ENCODE measurements at places on chromosomes 7 and 10.

GRCh38 chr10:19964625-19965024, 148.4 kb downstream of the PLXDC2 start:
- no peak for DNase-seq

GRCh38 chr10:44437840-44438511, 53.1 kb upstream of the CXCL12 start:
- DNase-seq: no peak

DNA sequence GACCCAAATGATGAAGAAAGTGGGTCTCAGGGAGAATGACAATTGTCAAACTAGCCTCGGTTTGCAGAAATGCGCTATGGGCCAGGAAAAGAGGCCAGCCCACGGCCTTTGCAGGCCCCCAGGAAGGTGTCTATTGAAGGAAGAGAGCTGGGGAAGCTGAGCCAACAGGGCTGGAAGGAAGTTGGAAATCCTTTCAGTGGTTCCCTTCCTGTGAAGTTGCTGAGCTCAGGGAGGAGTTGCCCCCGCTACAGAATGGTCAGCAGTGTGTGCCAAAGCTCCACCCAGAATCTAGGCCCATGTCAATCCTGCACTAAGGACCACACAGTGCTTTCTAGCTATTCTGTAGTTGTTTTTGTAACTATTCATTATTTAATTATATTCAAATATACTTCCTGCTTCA, 91.6 kb upstream of the ANLN start:
- no peak for DNase-seq

DNA sequence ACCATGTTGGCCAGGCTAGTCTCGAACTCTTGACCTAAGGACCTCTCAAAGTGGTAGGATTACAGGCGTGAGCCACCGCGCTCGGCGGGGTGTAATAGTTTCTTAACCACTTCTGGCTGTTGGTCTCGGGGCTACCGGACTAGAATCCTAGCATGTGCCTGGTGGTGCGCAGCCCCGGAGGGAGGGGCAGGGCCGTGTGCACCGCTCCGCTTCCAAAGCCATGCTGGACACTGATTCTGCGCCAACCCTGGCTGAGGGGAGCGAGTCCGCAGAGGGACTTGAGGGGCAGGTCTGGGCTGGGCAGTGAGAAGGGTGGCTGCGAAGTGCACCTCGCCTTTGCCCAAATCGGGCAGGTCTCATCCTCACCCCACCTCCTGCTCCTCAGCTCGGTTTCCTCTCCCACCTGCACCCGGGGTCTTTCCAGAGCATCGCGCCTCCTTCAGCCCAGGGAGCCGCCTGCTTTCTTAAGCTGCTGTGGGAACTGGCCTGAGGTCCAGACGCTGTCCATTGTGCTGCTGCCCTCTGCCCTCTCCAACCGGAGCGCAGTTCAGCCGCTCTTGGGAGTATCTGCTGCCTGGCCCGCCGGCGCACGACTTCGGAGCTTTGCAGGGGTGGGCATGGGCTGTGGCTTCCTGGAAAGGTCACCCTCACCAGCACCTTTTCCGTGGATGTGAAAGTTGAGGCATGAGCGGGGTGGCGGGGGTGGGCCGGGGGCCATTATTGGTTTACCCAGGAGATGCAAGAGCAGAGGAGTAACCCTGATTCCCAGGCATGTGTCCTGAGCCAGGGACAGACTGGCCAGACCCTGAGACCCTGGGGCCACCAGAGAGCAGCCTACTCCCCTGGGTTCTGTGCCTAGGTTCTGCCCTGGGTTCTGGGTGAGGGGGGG, 422.6 kb upstream of the NUPR2 start:
- DNase-seq: no peak

- no peak for DNase-seq
Measured at GRCh38 chr10:29397221-29397620, 108.4 kb downstream of the LYZL1 start.

DNA sequence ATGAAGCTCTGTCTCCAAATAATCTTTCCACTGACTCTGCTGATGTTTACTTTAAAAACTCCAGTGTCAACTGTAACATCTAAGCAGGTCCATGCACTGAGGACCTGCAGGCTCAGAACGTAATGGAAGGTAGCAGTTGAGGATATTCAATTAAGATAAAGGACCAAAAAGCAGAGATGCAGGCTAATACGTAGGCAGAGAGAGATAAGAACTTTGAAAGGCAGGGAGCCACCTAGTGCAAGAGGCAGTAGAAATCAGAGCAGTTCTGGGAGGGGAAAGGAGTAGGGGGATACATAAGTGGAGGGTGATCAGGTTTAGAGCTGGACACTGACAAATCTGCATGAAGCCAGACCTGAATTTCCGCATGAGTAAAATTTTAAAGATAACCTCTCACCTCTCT, 114.5 kb upstream of the POM121L12 start:
- no peak for DNase-seq

DNA sequence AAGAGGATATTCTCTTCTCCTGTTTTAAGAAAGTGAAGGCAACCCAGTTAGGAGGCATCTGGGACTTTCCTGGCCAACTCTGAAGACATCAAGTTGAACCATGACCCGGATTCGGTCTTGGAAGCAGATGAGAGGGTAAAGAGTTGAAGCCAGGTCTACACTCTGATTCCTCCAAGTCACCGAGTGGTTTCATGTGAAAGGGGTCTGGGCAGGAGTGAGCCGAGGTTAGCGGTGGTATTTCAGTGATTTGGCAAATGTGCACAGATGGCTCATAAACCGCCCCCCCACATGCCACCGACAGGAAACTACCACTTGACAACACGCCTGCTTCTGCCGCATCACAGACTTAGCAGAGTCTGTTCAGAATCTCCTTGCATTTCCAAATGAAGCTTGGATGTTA, 11.4 kb upstream of the REPIN1 start:
- DNase-seq: no peak

- no peak for DNase-seq
Measured at GRCh38 chr10:50508315-50509051, 115.3 kb downstream of the SGMS1 start.

DNA sequence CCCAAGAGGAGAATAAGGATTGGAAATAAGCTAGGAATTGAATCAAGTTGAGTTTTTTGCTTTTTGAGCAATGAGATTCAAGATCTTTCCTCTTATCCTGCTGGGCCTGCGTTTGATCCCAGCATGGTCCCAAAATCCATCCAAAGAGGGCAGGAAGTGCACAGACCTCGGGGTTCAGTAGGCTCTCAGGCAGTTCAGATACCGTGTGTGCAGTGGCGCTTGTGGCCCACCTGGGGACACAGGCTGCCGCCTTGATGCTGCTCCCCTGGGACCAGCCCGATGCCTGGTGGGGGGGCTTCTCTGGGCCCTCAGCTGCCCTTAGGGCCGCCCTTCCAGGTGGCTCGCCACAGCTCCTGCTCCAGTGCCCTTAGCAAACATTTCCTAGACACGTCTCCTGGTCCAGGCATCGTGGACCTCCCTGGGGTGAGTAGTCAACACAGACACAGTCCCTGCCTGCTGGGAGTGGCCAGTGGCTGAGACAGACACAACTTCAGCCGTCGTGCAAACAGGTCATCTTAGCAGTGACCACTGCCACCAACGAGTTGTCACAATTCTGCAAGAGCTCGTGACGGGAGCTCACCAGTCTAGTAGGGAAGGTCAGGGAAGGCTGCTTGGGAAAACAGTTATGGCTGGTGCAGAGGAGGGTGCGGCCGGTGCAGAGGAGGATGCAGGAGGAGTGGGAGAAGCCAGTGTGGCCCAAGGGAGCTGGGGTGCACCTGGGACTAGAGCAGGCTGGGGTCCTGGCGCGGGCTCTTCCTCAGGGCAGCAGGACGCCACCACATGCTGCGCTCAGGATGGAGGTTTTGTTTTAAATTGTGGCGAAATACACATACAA, 21.7 kb upstream of the JAKMIP3 start:
- no peak for DNase-seq

DNA sequence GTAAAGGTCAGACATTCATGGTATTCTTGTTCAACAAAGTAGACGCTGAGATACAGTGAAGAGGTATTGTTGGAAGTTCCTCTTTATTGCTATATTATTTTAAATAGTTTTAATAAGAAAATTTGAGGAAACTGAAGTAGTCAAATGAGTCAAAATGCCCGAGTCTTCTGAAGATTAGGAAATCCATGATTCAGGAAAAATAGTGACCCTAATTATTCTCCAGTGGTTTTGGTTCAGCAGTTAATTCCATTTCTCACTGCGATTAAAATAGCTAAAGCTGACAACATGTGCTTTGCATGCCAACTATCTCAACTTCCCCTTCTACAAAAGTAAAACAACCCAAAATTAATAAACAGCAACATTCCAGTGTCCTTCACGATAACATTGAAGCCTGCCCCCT, 32.7 kb upstream of the PFKP start:
- DNase-seq: no peak
